Stromal cell of bone marrow (primary cell): ENCODE measurements at places on chromosomes 4 and X.

- peak; percentile 85 for DNase-seq
These were observed 190.6 kb upstream of the NEIL3 start for GRCh38 chr4:177119021-177119471.

GRCh38 chr4:110900213-110900769 lies 277.4 kb upstream of the PITX2 start:
- DNase-seq: peak; percentile 14

GRCh38 chr4:183621875-183622274 lies 37.1 kb downstream of the RWDD4 start:
- no peak for DNase-seq

- DNase-seq: no peak
These were observed 391.2 kb upstream of the ADGRL3 start for GRCh38 chr4:60808726-60809485.

DNA sequence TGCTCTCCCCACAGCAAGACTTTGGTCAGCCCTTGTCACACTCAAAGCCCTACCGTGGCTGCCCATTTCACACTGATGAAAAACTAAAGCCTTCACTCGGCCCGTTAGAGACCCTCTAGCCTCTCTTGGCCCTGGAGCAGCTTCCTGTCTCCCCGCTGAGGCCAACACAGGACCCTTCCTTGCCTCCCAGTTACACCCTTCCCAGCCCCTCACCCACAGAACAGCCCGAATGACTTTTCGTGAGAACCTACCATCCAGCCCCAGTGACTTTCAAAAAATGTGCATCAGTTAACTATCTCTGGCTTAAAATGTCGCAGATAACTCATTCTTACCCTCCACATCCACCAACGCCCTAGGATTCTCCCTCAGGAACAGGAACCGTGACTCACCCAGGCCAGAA lies 756 bp upstream of the TAF9B start:
- DNase-seq: no peak

DNA sequence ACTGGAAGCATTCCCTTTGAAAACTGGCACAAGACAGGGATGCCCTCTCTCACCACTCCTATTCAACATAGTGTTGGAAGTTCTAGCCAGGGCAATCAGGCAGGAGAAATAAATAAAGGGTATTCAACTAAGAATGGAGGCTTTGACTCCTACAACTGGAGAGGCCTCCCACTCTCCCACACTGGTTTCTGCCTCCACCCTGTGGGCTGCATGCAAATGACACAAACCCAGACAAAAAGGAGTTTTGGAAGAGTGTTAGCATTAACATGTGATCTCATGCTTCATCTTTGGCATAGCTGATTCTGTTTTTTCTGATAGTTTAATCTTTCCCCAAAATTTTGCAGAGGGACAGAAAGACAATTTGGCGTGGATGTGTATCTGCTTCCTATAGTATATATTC lies 80.8 kb upstream of the IQCM start:
- peak; percentile 45 for DNase-seq

- DNase-seq: peak; percentile 6
These were observed 109.9 kb upstream of the SMIM10 start for GRCh38 chrX:134880866-134881265.

- DNase-seq: no peak
These were observed 311.8 kb downstream of the PPP3CA start for GRCh38 chr4:101035487-101035886.

DNA sequence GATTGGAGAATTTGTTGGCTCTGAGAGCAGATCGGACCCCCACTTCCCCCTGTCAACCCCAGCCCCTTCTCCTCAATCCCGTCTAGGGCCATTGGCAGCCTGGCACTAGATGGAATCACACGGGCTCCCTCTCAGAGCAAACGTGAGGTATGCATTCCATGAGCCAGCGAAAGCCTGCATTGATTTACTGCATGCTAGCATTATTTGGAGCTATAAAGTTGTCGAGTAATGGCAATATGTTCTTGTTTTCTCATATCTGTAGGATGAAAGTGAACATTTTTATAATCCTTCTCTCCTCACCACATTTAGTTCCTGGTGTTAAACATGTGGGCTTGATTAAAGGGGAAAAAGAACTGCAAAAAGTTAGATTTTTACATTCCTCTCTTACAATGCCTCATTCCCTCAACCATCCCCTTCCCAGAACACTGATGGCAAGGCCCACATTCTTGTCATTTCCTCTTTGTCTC lies 159.2 kb downstream of the SPRY1 start:
- no peak for DNase-seq

DNA sequence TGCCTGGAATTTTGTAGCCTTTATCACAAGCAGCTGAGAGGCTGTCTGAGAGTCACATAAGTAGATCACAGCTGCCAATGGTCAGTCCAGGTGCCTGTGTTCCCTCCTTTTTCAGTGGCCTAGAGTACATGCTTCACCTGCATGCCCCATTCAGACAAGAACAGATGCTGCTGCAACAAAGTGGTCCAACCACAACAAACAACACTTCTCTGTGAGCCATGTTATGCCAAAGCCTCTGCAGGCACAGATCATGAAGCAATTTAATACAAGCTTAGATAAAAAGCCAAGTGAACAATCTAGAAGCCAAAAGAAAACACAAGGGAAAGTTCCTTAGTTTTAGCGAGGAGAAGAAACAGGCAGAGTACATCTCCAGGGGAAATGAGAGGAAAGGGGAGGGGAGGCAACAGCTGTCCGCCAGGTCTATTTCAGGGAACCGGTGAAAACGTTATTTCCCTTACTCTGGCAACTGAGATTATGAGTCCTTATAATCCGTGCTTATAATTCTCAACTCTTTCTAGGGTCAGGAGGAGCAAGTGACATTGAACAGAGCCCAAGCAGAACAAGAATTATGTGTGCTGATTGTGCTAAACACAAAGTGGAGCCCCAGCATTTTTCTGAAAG lies 92.6 kb downstream of the TSPAN5 start:
- DNase-seq: no peak
